Activated CD4-positive, CD25-positive, alpha-beta regulatory T cell (primary cell): ENCODE measurements at places on chromosomes 5 and 9.

- no peak for DNase-seq
Observed at GRCh38 chr5:3671337-3671736, 75.7 kb downstream of the IRX1 start.

- DNase-seq: no peak
Observed at GRCh38 chr5:131622633-131623032, 12.4 kb downstream of the RAPGEF6 start.

- no peak for DNase-seq
Observed at GRCh38 chr9:93390953-93391515, 60.5 kb upstream of the FAM120A start.

DNA sequence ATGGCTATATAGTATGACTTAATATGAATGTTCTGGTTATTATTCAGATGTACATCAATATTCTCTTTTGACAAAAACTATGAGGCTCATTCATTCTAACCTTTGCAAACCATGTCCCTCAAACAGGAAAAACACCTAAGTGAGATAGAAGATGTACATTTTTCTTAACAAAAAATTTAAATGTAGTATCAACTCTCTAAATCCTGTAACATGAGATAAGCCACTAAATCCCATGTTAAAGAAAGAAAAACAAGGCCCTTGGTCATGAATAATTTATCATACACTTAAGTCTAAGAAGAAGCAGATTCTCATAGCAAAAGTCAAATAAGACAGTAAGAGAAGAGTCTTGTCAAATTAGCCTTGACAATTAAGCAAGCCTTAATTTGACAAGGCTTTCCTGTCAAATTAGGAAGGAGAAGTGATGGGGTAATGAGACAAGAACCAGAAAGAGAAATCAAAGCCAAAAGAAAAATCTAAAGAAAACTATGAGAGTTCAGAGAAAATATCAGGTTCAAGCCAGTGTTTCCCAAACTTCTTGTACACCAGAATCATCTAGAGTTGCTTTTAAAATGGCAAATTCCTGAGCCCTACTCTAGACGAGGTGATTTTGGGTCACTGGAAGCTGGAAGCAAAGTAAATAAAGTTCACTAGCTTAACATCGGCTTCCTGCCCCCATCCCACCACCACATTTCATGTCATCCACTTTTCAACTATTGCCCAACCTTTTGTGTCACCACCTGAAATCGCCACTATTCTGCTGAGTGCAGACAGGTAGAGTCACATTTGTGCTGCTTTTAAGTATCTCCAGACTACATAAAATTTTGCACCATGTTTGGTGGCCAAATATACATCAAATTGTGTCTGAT, 76.5 kb downstream of the NR6A1 start:
- DNase-seq: no peak

- no peak for DNase-seq
Observed at GRCh38 chr5:84862132-84862531, 477.5 kb upstream of the EDIL3 start.

GRCh38 chr9:5443850-5444249, 6.1 kb upstream of the PLGRKT start:
- DNase-seq: no peak
